ENCODE measurements at places on chromosomes 3 and 15. TPM values are rescaled to one million over a fixed set of nuclear protein-coding genes. Genes with fewer than 3 reads are reported as not detected.

GRCh38 chr3:129576514-129577352 lies 29.7 kb downstream of the PLXND1 start:
- DNase-seq = no peak

The FILIP1L gene
- 0.22 TPM for polyA plus RNA-seq

DNA sequence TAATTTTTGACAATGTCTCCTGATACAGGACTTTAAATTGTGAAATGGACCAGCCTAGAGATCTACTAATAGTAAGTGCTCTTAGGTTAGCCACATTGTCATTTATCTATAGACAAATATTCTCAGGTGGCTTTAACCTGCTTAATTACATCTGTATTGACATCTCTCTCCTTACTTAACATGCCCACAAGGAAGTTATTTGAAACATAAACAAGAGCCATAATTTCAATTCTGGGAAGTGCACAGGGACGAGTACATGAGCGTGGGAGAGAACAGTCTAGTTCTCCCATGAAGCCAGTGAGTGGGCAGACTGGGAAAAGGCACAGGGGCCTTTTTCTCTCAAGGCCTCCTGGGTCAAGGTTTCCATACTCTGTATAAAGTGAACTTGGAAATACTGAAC lies 54.2 kb downstream of the NEK10 start:
- DNase-seq = no peak

The TRPC1 gene
- 11.8 TPM for polyA plus RNA-seq

DNA sequence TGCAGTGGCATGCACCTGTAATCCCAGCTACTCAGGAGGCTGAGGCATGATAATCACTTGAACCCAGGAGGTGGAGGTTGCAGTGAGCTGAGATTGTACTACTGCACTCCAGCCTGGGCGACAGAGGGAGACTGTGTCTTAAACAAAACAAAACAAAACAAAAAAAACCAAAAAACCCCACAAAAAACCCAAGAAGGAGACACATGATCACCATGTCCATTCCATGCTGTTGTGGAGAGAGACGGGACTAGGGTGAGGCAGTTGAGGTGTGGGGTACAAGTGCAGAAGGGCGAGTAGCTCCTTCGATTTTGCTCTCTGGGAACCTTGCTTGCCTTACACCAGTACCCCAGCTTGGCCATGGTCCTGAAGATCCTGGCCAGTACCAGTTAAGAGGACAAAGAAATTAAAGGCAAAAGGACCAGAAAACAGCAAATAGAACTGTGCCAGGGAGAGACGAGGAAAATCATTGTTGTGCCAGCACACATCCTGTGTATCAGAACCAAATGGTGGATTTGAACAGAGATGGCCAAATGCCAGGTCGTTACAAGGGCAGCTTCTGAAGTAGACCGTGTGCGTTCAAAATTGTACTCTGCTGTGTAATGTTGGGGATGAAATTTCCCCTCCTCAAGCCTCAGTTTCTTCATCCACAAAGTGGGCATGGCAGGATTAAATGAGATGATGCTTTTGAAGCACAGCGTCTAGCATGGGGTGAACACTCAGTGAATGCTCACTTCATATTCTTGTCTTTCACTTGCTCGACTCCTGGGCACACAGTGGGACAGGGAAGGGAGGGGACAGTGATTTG lies 42.9 kb upstream of the CTSH start:
- no peak for DNase-seq

The DUOXA2 gene
- polyA plus RNA-seq = not detected

DNA sequence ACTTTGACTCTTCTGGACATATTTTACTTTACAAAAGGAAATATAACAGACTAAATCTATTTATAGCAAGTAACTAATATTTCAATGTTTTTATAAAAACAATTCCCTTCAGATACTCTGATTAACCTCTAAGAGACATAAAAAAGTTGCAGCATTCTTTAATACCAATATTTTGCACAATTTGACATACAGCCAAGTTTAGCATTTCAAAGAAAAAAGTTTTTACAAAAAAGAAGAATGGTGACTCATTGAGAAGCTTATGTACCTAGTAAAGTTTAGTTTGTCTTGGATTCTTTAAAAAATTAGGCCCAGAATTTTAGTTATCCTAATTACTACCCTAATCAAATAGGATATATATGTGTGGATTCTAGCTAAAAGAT lies 17.6 kb downstream of the DAZL start:
- DNase-seq = no peak

The CSTA gene
- polyA plus RNA-seq = 0.41 TPM

GRCh38 chr3:78871048-78871447 lies 896.8 kb downstream of the ROBO1 start:
- no peak for DNase-seq

- no peak for DNase-seq
These were observed 11.9 kb downstream of the MCM2 start for GRCh38 chr3:127610105-127610504.

- DNase-seq = peak; percentile 27
These were observed 17.9 kb downstream of the DNAH1 start for GRCh38 chr3:52333869-52334557.

- no peak for DNase-seq
These were observed 15.5 kb upstream of the NCEH1 start for GRCh38 chr3:172726380-172726779.

- no peak for DNase-seq
These were observed 662.8 kb upstream of the CCDC54 start for GRCh38 chr3:106714400-106714799.

DNA sequence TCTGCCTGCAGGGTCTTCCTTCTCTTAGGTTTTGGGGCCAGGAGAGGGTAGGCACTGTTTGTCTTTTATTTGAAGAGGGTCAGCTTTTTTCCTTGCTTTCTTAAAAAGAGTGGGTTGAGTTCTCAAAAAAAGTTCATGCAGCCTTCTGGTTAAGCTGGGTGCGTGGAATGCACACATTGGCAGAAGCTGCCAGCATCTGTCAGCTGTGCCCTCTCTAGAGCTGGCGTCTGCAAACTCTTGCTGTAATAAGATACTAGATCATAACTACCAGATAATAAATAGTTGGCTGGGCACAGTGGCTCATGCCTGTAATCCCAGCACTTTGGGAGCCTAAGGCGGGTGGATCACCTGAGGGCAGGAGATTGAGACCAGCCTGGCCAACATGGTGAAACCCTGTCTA lies 373.4 kb downstream of the OCA2 start:
- no peak for DNase-seq

DNA sequence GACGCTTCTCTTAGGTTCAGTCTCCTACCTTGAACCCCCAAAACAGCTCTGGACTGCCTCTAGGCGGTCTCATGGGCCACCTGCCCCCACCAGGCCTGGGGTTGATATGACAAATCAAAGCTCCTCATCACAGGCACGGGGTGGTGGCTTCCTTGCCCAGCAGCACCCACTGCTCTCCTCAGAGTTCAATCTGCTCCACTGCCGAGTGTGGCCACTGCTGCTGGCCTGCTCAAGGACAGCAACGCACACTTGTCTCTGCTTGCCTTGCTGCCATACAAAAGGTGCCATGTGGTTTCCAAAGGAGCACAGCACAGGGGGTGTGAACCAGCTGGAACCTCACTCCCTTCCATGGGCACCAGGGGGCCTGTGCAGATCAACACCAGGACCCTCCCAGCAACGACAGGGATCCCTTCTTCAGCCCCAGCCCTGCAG lies 10.2 kb downstream of the KBTBD13 start:
- peak; percentile 30 for DNase-seq

The MAP6D1 gene
- 0.68 TPM for polyA plus RNA-seq

DNA sequence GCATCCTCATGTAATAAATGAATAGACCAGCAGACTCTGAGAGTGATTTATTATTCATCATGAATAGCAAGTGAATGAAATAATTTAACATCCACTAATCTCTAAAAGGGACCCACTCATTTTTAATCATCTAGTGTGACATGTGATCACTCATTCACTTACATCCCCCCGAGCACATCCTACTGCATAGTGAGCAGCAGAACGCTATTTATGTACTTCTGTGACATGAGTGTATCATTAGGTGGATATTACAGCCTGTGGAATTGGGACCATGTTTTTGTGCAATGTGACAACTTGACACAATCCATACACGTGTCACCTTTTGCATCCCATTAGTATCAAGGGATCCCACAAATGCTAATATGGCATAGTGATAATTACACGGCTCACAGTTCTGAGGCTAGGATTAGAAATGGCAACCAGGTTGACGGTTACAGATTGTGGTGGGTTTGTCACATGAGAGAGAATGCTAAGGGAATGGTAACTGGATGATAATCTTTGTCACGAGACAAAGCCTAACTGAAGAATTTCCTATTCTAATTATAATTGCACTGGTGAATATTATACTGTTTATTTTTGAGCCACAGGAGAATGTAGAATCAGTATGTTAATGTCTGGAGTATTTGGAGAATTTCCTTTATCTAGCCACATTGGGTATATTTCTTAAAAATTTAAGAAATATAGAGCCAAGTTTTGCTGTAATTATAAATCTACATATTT lies 595.2 kb upstream of the TBL1XR1 start:
- no peak for DNase-seq

DNA sequence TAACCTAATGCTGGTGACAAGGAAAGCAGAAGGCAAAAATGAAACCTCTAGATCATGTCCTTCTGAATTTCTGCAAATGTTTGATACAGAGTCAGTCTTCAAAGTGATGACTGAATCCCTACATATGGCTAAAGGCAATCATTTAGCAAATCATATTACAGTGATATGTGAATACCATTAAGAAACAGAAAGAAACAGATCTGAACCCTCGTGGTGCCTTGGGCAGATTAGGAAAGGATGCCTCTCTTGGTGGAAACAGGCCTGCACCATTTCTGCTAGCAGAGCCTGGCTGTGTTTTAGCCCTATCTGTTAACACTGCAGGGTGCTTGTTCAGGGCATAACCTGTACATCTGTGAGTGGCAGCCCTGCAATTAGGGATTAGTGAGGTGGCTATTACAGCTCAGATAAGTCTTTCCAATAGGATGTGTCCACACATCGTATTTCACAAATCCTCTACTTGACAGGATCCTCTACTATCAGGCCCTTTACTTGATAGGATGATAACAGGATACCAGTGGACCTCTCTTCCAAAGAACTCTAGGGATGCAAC lies 12.1 kb downstream of the SEC22C start:
- DNase-seq = no peak

- DNase-seq = no peak
These were observed 454.9 kb downstream of the IL5RA start for GRCh38 chr3:2655229-2655701.

DNA sequence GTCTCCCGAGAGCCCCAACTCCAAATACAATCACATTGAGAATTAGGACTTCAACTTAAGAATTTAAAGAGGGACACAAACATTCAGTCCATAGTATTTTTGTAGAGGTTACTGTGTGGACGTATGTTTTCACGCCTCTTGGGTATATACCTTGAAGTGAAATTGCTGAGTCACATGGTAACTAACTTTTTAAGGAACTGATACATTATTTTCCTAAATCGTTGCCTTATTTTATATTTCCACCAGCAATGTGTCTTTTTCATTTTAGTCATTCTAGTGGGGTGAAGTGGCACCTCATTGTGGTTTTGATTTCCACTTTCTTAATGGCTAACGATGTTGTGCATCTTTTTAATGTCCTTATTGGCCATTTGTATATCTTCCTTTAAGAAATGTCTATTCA lies 11.8 kb downstream of the PARP15 start:
- no peak for DNase-seq

DNA sequence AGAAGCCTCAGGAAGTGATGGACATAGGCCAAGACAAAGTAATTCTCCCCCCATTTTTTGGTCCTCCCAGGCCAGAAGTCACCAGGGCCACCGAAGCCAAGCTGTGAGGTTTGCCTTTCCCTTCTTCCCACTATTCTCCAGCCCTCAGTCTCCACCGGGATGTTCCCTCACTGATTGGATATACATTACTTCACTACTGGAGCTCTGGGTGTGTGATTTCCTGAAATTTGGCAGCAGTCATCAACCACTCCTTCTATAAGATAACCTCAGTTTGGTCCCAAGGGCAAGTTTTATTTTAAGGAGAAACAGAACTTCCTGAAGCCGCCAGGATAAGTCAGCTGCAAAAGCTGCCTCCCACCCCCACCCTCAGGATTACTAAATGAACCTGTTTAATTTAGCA lies 11.3 kb downstream of the SLCO2A1 start:
- no peak for DNase-seq

- DNase-seq = no peak
These were observed 22.0 kb downstream of the B3GALNT1 start for GRCh38 chr3:161083131-161083530.

GRCh38 chr15:73660455-73660854 lies 23.7 kb upstream of the CD276 start:
- no peak for DNase-seq

GRCh38 chr3:45218578-45219390 lies 7.3 kb downstream of the TMEM158 start:
- DNase-seq = no peak

GRCh38 chr3:107117922-107118536 lies 259.2 kb upstream of the CCDC54 start:
- peak; percentile 54 for DNase-seq

The DUOX2 gene
- 0.03 TPM for polyA plus RNA-seq

- no peak for DNase-seq
These were observed 41.4 kb upstream of the BOC start for GRCh38 chr3:113169891-113170452.

GRCh38 chr3:10310578-10310977 lies 10.3 kb downstream of the SEC13 start:
- DNase-seq = no peak

The U2SURP gene
- 87.8 TPM for polyA plus RNA-seq

GRCh38 chr3:29324180-29324651 lies 43.3 kb downstream of the RBMS3 start:
- peak; percentile 18 for DNase-seq

GRCh38 chr3:16085884-16086608 lies 88.4 kb upstream of the GALNT15 start:
- no peak for DNase-seq

- DNase-seq = no peak
These were observed 83.5 kb downstream of the SLC25A26 start for GRCh38 chr3:66304293-66304692.

GRCh38 chr3:45034612-45035252 lies 8.6 kb downstream of the CLEC3B start:
- no peak for DNase-seq

DNA sequence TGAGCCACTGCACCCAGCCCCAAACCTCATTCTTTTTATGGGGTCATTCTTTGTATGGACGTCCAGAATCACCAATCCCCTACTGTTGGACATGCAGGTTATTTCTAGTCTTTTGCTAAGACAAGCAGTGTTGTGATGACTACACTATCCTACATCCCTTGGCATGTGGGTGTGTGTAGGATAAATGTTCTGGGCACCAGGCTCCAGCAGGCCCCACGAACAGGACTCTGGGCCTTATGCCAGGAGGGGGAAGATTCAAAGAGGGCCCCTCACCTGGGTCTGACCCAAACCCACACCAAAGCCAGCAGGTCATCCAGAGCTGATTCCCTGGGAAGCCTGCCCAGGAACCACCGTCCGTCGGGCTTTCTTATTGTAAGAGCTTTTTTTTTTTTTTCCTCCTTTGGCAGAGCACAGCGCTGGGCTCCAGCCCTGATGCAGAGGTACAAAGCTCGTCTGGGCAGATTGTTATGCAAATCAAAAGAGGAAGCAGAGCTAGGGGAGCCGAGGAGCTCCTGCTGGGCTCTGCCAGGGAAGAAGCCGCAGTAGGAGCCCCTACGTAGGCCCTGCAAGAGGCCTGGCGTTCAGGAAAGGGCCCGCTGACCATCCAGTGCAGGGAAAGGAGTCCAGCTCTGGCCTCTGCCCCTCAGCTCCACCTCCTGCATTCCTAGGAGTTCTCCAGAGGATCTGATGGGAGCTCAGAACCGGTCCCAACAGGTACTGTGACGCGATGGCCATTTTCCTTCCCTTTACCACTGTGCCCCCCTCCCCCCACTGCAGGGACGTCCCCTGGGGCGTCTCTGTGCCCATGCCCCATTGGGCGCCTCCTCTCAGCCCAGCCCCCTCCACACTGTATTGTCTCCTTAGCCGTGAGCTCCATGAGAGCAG lies 29.0 kb upstream of the FURIN start:
- DNase-seq = no peak

- peak; percentile 58 for DNase-seq
These were observed at the start of gene ESYT3 for GRCh38 chr3:138434276-138434874. TSS of gene ESYT3 (plus strand) at chr3:138434616. CDS start at chr3:138434799, 183 bp downstream.

Measured in A549 (cell line).